ENCODE measurements at places on chromosomes 3 and 15.

DNA sequence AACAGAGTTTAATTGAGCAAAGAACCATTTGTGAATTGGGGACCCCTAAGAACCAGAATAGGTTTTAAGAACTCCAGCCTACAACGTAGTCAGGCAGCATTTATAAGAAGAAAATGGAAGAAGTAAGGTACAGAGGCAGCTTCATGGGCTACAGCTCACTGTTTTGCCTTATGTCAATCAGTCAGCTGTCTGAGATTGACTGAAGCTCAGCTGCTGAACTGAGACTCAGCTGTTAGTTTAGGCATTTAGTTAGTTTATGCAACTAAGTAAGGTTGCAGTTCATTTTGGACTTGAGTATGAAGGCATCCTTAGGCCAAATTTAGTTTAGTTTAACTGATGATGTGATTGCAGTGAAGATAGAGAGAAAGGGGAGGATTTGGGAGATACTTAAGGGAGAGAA, 34.1 kb upstream of the RASA2 start:
- no peak for DNase-seq

DNA sequence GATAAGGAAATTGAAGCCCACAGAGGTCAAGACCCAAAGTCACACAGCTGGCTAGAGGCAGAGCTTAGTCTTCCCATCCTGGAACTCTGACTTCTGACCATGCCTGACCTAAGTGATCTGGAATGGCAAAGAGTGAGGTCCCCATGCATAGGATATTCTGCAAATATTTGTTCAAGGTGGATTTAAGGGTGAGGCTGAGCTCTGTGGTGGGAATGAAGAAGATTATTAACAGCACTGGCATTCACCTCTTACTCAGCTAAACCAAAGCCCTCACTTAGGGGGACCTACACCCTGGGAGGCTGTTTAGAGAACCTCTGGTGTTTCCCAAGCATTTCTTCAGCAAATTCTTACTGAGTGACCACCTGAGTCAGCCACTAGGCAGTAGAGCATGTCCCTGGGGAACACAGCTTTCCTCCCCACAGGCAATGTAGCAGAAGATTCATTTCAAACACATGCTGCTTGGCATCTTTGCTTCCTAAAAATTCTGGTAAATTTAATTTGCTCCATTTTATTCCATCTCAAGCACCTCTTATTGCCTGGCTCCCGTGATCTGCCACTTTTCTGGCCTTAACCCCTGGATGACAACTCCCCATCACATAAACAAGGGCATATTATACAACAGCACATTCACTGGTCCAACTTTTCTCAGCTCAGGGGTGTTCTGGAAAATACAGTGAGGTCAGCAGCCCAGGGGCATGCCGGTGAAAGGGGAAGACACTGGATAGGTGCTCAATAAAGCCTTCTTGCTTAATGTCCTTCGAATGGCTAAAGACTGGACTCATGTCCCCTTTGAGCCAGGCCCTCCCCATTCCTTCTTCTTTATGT, 176.0 kb downstream of the ABHD5 start:
- no peak for DNase-seq

DNA sequence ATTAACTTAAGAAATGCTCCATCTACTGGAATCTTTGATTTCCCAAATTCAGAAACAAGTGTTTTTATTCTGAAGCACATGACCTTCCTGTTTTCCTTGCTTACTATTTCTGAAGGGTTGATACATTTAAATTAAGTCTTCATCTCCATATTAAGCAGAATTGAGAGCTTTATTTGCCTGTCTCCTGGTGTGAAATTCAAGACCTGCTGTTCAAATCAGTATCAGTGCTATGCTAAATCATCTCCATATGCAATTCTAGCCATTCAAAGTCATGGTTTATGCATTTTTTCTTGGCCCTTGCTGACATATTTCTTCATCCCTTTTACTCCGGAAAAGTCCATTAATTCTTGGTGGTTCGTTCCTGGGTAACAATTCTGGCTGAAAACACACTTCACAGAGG, 195.4 kb downstream of the ATP8B4 start:
- DNase-seq: no peak

DNA sequence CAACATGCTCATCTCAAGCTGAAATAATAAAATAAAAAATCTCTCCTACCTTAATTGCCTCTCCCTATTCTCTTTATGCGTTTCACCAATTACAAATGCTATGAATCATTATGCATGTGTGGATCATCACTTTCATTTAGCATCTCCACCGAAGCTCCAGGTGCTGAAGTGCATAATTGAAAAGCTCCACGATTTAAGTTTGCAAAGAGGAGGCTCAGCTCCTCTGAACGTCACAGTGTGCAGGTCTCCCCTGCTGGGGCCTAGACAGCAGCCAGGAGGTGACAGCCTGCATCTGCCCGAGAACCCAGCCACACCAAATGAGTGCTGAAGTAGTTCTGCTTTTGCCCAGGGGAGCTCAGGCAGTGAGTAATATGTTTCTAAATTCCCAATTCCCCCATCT, 60.5 kb upstream of the GLCE start:
- DNase-seq: no peak

DNA sequence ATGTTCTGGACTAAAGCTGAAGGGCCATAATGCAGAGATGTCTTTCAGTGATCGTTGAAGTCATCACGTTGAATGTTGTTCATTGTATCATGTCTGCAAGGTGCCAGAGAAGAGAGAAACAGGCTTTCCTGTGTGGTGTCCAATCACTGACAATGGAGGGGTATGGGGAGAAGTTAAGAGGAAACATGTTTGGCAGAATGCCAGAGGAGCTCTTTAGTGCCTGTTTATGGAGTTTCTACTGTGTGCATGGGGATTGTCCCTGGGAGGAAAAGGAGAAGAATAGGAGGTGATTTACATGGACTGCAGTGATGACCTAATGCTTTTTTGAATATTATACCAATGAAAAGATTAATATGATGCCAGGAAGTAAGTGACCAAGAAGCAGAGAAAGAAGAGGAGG, 11.7 kb downstream of the SCAANT1 start:
- no peak for DNase-seq

DNA sequence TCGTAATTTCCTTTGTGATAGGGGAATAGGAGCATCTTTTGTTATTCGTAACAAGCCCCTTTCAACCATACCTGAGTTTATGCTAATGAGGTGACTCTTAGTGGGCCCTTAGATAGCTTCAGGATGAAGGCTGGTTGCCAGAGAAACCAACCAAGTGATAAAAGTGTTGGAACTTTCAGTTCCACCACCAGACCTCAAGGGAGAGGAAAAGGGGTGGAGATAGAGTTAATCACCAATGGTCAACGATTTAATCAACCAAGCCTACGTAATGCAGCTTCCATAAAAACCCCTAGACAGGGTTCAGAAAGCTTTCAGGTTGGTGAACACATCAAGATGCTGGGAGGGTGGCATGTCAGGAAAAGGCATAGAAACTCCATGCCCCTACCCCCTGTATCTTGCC, 33.0 kb downstream of the HERC1 start:
- no peak for DNase-seq

GRCh38 chr3:158520433-158520832, 50.6 kb upstream of the MLF1 start:
- no peak for DNase-seq

DNA sequence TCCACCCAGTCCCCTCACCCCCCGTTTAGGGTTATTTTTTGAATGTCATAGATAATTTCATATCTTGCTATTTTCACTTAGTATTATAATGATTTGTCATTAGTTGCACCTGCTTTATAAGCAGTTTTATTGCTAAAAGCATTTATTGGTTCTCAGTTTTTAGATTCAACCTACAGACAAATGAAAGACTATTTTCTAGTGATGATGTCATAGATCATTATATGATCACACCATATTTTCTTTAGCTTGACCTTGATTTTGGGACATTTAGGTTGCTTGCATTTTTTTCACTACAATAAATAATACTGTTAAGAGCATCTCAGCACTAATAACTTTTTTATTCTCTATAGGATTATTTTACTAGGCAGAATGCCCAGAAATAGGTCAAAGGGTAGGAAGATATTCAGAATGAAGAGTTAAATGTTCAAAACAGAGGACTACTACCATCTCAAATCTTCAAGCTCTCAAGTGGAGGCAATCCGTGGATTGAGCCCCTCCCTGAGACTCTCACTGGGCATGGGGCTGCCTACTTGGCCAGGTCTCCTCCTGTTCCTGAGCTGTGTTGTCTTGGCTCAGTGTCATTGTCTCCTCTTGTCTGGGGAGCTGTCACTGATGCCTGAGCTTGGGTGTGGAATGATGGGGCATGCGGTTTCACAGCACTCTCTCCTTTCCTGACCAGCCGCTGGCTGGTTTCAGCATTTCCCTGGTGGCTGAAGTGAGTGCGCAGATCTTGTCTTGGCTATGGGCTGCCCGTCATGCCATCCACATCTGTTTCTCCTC, 28.4 kb downstream of the CHCHD6 start:
- no peak for DNase-seq

- no peak for DNase-seq
These were observed 94.3 kb upstream of the PFN2 start for GRCh38 chr3:150064971-150065370.

- DNase-seq: no peak
These were observed 84.7 kb downstream of the SQOR start for GRCh38 chr15:45719490-45719889.

DNA sequence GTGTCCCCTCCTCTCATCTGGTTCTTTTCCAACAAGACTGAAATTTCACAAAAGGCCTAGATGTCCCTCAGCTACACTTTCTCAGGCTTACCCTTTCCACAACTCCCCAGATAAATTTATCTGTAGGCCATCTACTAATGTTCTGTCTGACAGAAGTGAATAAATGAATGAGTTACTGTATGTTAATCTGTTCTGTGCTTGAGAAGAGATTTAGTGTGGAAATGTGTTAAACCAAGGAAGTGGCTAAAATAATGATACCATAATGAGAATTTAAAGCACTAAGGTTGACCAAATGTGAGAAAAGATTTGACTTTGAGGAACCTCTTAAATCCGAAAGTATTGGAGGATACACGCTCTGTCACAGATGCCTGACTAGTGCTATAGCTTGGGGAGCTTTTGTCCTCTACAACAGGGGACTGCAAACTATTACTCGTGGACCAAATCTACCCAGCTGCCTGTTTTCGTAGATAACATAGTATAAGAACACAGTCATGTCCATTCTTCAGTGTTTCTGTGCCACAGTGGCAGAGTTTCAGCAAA, 74.8 kb upstream of the P2RY1 start:
- no peak for DNase-seq

- no peak for DNase-seq
These were observed 74.0 kb upstream of the TTBK2 start for GRCh38 chr15:42994546-42994945.

- no peak for DNase-seq
These were observed 50.3 kb downstream of the SERPINI1 start for GRCh38 chr3:167785790-167786189.

GRCh38 chr15:40054855-40055575, 16.0 kb upstream of the SRP14 start:
- DNase-seq: no peak

- no peak for DNase-seq
These were observed 41.2 kb downstream of the TIMP4 start for GRCh38 chr3:12117473-12117872.

- no peak for DNase-seq
These were observed 194.4 kb downstream of the MEIS2 start for GRCh38 chr15:36905908-36906307.

DNA sequence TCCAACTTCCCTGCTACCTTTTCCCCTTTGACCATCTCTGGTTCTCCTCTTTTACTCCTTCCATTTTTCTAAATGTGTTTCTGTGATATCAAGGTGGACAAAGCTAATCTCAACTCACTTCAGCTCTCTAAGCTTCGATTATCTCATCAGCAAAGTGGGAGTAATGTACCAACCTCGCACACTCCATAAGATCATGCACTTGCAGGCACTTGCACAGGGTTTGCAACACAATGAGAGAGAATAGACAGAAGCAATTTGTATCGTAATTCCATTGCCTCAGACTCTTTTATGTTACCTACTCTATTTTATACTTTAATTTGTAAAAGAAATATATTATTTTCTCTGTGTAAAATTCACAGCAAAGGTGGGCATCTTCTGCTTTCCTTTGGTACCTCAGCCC, 7.0 kb upstream of the POLQ start:
- DNase-seq: no peak

DNA sequence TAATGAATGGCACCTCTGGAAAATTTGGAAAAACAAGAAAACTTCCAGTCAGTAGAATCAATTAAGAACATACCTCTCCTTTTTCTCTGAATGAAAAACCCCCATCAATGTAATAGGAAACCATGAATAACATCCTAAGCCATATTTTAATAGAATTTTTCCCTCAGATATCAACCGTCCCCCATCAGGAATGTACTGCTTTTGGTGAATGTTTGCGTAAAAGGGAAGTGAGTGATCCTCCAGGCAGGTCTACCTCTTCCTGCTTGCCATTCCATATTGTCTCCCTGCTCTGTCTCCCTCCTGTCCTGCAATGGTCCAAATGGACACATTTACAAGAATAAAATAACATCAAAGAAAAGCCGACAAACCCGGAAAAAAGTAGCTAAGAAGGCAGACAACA, 30.8 kb downstream of the LAMP3 start:
- DNase-seq: no peak

DNA sequence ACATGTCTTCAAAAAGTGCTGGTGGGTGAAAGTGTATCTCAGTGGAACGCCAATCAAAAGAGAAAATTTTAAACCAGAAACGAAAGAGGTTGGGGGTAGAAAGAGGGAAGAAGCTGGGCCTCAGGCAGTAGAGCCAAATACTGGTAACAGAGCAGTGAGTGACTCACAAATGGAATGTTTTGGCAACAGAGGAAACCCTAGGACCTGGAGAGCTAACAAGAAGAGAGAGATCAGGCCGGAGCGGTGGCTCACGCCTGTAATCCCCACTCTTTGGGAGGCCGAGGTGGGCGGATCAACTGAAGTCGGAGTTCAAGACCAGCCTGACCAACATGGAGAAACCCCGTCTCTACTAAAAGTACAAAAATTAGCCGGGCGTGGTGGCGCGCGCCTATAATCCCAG, 450.8 kb upstream of the NAALADL2 start:
- no peak for DNase-seq

DNA sequence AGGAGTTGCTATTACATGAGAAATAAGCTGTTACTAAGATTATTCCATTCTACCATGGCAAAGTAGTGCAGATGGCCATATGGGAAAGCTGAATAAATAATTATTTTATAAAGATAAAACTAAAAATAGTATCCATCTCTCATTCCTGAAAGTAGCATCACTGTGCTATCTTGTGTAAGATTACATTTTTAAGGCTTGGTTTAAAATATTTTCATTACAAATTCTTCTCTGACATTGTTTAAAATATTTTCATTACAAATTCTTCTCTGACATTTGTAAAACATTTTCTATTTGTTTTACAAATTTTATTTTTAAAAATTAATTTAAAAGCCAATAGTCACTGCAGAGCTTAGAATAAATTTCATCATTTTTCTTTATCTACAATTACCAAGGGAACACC, 665.5 kb upstream of the NAALADL2 start:
- DNase-seq: no peak

- DNase-seq: no peak
These were observed 41.4 kb downstream of the ABTB1 start for GRCh38 chr3:127714125-127714571.

- no peak for DNase-seq
These were observed 1.3 kb downstream of the FRMD5 start for GRCh38 chr15:44193651-44194322.

GRCh38 chr3:55974421-55975165, 487.5 kb upstream of the WNT5A start:
- no peak for DNase-seq

Data from activated CD8-positive, alpha-beta memory T cell treated with anti-CD3 and anti-CD28 coated beads for 4 hours (primary cell).